ENCODE measurements at places on chromosomes 16 and 17.

- no peak for DNase-seq
Measured at GRCh38 chr16:77761204-77761603, 27.2 kb upstream of the VAT1L start.

DNA sequence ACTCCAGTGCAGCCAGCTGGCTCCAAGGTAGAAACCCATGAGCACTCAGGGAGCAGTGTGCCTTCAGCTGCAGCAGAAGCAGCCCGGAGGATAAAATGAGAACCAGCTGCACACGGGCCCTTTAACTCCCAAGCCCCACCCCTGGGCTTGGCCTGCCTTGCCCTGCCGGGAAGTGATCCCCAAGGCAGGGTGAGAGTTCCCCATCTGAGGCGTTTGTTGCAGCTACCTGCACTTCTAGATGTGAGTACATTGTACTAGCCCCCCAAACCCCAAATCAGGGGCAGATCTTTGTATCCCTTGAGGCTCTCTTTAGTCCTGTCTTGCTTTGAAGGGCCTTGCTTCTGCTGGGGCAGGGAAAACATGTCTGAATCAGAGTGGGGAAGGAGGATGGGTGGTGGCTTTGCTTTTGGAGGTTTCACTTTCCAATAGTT is at the start of gene MVP:
Gene MVP, plus strand, starts transcription at position 192 of the 431 bp plus-strand sequence. CDS start 10,088 bp downstream, outside the sequence.
- DNase-seq, result peak; percentile 42

DNA sequence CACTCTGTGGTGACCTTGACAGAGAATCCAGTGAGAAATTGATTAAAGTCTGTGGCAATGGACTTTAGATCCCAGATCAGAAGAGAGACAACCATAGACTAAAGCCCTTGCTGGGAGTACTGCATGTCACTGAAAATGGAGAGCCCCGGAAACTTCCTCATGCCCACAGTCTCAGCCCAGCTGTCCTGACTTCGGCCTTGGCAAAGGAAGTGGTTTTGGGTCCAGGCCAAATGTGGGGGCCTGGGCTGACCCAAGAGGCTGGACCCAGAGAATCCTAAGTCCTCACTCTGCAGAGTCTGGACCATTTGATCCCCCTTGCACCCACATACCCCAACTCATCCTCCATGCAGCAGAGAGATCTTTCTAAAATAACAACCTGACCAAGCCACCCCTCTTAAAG is 4.7 kb upstream of the BEAN1 start:
- no peak for DNase-seq

- DNase-seq, result no peak
Measured at GRCh38 chr16:67294938-67295361, 15.6 kb downstream of the PLEKHG4 start.

DNA sequence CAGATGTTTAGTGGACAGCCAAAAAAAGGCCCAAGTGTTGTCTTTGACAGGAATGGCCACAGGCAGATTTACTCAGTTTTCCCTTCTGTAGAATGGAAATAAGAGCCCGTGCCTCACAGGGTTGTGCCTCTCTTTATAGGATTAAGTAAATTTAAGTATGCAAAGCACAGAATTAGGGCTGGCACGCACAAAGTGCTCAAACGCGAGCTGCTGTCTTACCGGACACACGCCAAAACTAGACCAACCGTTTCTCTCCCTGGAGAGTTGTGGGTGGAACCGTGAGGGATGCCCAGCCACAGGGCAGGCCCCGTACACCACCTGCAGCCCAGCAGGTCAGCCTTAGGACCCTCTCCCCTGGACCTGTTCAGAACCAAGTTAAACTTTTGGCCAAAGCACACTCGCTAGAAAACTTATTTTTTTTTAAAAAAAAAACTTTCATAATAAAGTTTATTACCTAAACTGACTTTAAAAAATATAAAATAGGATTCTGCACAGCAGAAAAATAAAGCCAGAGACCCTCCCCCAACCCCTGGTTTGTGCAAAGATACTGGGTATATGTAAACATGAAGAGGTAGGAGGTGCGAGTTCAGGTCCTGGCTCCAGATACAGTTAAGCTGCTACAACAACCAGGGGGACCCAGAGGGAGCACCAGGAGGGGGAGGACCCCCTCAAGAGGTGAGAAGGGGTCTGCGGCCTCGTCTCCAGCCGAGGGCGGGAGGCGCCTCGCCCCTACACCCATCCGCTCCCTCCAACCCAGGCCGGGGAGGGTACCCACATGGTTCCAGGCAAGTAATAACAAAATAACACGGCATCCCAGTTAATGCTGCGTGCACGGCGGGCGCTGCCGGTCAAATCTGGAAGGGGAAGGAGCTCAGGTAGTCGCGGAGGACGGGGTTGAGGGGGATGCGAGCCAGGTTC is 1.8 kb downstream of the SOCS1 start:
- DNase-seq, result no peak

All from bone marrow (tissue), 2 donors.